H1 (cell line): ENCODE measurements at places on chromosomes 5 and 9.
A peak's percentile ranks its signal among the peaks of the same experiment; 100 is the strongest.

- no peak overlapping the region for H3K27ac ChIP-seq
- no peak for DNase-seq
- H3K36me3 ChIP-seq = no peaks in the 10 kb centered on the region
- H3K4me3 ChIP-seq = no peak overlapping the region
- no peaks in the 10 kb centered on the region for H3K4me1 ChIP-seq
- H3K27me3 ChIP-seq = no peaks in the 10 kb centered on the region
Measured at GRCh38 chr5:39368116-39368515, 3.8 kb upstream of the C9 start.

DNA sequence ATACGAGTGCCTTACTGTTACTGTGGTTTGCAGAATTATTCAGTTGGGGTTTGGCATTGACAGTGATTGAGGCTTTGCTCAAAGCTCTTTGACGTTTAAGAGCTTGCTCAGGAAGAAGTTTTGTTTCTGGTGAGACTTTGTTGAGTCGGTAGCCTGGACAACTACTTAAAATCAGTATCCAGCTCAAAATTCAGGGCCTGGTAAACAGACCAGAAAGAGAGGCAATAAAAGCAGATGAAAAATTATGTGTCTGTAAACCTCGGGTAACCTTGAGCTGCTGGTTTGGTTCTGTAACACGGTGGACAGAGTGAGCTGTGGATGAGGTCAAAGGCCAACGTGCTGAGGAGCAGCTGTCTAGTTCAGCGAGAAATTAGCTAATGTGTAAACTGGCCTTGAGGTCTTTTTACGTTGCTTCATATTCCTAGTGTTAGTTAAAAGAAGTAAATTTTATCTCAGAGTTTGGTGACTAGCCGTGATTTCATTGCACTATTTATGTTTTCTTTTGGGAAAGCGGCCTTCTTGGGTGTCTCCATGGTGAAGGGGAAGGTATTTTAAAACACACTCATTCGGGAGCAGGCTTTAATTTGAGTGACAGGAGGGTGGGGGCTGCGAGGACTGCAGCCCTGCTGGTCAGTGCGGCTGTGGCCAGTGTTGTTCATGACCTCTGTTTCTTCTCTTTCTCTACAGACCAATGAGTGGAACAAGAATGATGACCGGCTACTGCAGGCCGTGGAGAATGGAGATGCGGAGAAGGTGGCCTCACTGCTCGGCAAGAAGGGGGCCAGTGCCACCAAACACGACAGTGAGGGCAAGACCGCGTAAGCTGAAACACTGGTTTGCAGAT is 82.0 kb upstream of the TTC23L start:
- DNase-seq = no peak
- no peak overlapping the region for H3K27ac ChIP-seq
- H3K4me3 ChIP-seq = no peak overlapping the region
- H3K4me1 ChIP-seq = no peaks in the 10 kb centered on the region; the same call in 1 of the 2 replicates
- H3K36me3 ChIP-seq = peaks cover 48% of the 10 kb centered on the region
- H3K27me3 ChIP-seq = no peaks in the 10 kb centered on the region

- DNase-seq = no peak
- peaks cover 12% of the 10 kb centered on the region for H3K27me3 ChIP-seq
- no peaks in the 10 kb centered on the region for H3K36me3 ChIP-seq
- H3K27ac ChIP-seq = no peak overlapping the region
- H3K4me1 ChIP-seq = no peaks in the 10 kb centered on the region
- no peak overlapping the region for H3K4me3 ChIP-seq
Measured at GRCh38 chr5:132221781-132222648, 5.6 kb downstream of the P4HA2 start.

DNA sequence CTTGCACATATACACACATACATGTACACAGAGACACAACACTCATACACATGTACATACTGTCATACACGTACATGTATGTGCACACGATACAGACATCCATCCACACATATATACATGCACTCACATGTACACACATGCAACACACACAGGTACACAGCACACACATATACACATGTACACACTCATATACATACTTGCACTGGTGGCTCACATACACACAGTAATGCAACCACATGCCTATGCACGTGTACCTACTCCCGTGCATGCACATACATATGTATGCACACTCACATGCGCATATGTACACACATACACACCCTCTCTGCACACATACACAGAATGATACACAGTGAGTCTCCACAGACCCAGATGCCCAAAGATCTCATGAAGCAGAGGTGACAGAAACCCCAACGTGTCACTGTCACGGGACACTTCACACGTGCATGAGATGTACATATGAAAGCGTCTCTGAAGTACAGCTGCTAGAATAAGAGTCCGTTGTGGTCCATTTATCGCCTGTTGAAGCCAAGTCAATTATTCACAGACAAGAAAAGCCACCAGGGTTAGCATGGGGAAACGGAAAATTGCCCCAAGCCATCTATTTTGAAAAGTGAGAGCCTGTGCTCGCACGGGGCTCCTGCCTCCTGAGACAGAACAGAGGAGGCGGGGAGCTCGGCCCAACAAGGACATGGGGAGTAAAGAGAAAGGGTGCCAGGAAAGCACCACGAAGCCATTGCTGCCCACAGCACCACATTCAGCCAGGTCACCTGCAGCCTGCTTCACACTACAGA is 24.9 kb downstream of the LPCAT1 start:
- no peaks in the 10 kb centered on the region for H3K27me3 ChIP-seq
- no peak overlapping the region for H3K4me3 ChIP-seq
- H3K4me1 ChIP-seq = peaks cover 15% of the 10 kb centered on the region
- no peak for DNase-seq
- peak overlapping the region; percentile 23; the same call in 1 of the 2 replicates for H3K27ac ChIP-seq

DNA sequence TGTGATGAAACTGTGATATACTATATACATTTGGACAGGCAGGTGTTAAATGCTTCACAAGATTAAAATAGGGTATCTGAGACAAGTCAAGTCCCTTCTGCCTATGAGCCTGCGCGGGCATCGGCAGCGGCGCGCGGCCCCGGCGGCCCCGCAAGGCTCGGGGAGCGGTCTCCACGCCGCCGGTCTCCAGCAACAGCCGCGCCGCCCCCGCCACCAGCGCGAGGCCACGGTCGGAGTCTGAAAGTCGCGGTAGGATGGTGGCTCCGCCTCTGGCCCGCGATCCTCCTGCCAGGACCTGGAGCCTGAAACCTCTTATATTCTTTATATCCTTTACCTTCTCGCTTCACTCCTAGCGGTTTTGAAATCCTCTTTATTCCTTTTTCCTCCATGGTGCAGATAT is 99.4 kb downstream of the INSL6 start:
- no peak overlapping the region for H3K27ac ChIP-seq
- no peaks in the 10 kb centered on the region for H3K4me1 ChIP-seq
- no peaks in the 10 kb centered on the region for H3K36me3 ChIP-seq
- no peaks in the 10 kb centered on the region for H3K27me3 ChIP-seq
- no peak overlapping the region for H3K4me3 ChIP-seq
